ENCODE measurements at places on chromosomes 3 and 15.

GRCh38 chr3:63354160-63354559 lies 76.1 kb downstream of the SYNPR start:
- DNase-seq: no peak

- no peak for DNase-seq
Measured at GRCh38 chr15:44435893-44436667, 8.7 kb downstream of the CTDSPL2 start.

- no peak for DNase-seq
Measured at GRCh38 chr15:89767411-89767915, 8.7 kb upstream of the MESP2 start.

DNA sequence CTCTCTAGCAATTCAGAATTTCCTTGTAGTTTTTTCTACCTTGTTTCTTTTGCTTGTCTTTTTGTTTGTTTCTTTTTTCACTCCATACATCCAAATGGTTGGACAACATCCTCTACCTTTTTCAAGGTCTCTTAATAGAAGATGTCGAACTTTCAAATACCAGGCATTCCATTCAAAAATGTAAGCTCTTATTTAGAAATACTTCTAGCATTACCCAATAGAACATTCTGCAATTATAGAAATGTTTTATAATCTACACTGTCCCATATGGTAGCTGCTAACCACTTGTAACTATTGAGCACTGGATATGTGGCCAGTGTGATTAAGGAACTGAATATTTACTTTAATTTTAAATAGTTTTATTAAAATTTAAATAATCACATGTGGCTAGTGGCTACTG lies 196.2 kb upstream of the MRPL3 start:
- no peak for DNase-seq

DNA sequence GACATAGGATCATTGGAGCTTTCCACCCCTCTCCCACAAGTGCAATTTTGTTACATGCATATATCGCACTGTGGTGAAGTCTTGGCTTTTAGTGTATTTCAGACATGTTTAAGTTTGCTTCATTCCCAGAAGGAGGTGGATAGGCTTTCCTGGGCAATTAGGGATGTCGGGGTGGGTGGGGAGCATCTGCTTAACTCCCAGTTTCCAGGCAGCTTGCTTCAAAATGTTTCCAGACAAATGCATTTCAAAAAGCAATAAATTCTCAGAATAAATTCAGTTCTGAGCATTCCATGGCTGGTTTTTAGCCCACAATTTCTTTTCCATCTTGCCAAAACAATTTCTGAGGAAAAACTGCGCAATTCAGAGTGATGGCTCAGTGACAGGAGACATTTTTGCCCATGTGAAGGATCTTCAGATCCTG lies 227.7 kb upstream of the ZPLD1 start:
- no peak for DNase-seq
